Urinary bladder (tissue), 4 donors: ENCODE measurements at places on chromosomes 12 and 14.

DNA sequence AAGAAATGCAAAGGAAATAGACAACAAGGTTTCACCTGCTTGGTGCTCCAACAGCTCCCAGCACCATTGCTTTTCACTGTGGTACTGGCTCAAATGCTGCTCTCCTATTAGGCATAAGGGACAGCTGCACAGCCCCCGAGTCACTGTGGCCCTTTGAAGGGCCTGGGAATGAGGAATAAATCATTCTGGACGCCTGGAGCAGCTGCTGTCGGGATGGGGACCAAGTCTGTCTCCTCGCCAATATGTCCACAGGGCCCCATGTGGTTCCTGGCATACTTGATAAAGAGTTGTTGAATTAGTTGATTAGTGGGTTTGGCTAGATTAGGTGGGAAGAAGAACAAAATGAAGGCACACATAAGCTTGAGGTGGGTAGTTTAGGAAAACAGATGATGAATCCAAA lies 13.1 kb upstream of the NGB start:
- no peak for DNase-seq

DNA sequence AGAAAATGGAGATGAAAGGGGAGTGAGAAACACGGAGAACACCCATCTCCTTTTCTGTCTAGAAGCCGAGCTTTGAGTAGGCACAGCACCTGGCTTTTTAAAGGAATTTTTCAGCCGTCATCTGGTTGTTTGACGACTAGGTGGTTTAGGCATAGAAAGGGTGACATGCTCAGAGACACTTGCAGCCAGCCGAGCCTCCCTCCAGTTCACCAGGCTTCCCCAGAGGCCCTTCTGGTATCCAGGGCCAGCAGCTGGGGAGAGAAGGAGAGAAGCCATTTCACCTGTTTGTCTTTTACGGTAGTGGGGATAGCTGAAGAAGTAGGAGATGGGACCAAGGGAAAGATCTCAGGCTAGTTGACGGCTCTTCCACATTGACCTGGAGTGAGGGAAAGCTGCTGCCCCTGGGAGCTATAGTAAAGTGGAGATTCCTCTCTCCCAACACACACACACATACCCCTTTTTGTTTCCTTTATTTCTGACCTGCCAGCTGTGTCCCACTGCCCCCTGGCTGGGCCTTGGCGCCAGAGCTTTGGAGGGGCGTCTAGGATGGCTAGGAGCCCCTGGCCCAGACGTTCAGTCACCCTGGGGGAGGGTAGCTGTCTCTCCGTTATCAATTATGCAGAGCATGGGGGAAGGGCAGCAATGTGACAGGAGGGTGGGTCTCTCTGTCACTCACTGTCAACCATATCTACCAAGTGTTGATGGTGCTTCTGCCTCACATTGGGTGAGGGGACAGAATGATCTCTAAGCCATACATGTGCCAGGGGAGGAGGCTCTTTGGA lies 5.5 kb downstream of the MAP3K12 start:
- no peak for DNase-seq

DNA sequence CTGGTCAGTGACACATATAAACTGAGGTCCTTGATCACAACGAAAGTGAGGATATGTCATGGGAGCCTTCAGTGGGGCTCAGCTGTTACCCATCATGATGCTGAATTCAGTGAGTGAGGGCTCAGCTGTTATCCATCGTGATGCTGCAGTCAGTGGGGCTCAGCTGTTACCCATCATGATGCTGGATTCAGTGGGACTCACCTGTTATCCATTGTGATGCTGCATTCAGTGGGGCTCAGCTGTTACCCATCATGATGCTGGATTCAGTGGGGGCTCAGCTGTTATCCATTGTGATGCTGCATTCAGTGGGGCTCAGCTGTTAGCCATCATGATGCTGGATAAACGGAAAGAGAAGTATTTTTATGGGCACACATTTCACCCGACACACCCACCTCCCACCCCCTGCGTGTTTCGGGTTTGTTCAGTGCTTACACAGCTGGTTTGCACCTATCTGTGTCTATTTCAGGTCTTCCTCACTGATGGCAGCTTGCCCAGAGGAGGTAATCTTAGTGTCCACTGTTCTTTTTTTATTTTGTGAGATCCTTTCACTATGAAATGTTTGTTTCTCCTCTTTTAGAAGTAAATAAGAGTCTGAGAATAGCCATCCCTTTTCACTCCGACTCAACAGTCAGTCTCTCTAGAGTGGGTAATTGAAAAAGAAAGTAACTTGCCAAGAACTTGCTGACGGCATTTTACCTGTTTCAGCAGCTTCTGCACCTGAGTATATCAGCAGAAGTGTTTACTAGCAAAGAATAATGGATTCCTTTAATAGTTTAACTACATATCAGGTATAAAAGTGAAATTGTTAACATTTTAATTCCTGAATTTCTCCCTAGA lies 183.0 kb downstream of the ERC1 start:
- DNase-seq = no peak

DNA sequence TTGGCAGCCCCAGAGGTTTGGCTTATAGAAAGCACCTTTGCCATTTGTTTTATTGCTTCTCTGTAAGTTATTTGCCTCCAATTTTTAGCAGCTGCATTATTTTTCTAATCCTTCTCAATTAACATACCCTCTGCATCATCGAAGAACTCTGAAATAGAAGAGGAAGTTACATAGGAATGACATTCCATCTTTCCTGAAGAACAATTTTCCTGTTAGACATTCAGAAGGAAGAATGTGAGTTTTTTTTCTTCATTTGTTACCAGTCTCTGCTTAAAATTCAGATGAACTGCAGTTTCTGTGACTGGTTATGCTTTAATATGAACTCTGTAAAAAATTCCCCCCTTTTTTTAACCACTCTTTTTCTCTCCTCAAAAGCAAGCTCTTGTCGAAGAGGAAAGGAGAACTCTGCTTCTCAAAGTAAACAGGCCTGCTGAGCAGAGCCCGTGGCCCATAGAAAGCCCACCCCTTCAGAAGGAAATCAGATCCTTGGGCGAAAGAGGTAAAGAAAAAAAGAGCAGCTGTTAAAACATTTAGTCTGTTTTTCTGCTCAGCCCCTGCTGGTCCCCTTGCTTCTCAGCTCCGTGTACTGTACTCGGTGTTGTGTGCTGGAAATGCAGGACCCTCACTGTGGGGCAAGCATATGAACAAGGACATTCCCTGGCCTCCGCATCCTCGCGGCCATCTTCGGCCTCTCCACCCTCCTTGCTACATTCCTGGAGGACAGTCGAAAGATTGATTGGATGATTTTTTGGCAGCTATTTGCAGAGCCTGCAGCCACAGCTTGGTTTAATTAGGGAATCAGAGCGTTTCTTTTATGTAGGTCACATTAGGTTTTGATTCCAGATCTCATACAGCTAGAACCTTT lies 164.4 kb upstream of the LRIG3 start:
- DNase-seq = no peak

- DNase-seq = no peak
Observed at GRCh38 chr14:99329711-99330315, 57.8 kb upstream of the BCL11B start.

DNA sequence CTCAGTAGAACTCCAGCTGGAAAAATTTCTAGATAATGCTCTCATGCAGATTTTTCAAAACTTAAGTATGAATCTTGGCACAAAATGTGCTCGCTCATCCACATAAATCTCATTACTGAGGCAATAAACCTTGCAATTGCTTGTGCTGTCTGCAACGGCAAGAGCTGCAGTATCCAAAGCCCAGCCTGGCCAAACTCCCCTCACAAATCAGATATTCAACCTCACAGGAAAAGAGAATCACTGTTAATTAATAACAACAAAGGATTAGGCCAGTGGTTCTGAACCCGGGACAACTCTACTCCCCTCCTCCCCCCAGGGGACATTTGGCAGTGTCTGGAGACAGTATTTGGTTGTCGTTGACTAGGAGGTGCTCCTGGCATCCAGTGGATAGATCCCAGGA lies 19.2 kb upstream of the CORO1C start:
- peak; percentile 68 for DNase-seq

DNA sequence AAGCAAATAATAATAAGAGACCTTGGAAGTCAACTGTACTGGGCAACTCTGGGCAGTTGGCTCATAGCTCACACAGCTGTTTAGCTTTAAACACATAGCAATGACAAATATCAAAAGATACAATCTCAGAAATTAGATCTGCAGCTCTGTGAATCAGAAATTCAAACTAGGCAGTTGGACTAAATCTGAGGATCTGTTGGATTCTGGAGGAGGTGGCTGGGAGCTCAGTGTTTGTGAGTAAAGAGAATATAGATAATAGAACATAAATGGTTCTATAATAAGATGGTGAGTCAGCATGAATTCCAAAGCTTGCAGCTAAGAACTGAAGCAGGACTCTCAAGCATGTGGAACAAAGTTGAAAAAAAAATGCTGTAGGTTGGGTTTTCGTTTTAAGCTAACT lies 1949.4 kb upstream of the SEL1L start:
- DNase-seq = no peak
